ENCODE measurements at places on chromosomes 3 and 15. TPM values are rescaled to one million over a fixed set of nuclear protein-coding genes. Genes with fewer than 3 reads are reported as not detected.

GRCh38 chr3:129404610-129405009 lies 23.8 kb downstream of the EFCAB12 start:
- DNase-seq = no peak

SLC22A14 gene
- total RNA-seq = not detected

SLC6A1 gene
- total RNA-seq = not detected

WDR5B gene
- 4.9 TPM for total RNA-seq
